ENCODE measurements at places on chromosomes 16 and 17.
A peak's percentile ranks its signal among the peaks of the same experiment; 100 is the strongest.

DNA sequence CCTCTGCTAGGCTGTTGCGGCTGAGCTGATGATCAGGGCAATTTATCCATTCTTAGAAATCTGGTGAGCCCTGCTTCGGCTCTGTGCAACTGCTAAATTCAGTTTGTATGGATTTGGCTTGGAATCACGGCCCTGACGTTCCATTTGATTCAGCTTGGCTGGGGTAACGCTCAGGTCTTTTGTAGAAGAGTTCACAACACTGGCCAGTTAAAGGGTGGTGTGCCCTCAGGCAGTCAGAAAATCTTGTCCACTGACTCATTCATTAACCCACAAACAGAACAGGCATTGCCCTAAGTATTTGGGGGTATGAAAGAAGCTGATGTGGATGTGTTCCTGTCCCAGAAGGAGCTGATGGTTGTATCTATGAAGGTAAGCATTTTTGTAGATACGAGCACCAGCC is 53.9 kb downstream of the GNAO1 start:
- no peak for DNase-seq

- DNase-seq = no peak
Observed at GRCh38 chr17:78998311-78999055, 11.1 kb downstream of the CANT1 start.

GRCh38 chr17:39447561-39447960 is 3.5 kb downstream of the MED1 start:
- no peak for DNase-seq

DNA sequence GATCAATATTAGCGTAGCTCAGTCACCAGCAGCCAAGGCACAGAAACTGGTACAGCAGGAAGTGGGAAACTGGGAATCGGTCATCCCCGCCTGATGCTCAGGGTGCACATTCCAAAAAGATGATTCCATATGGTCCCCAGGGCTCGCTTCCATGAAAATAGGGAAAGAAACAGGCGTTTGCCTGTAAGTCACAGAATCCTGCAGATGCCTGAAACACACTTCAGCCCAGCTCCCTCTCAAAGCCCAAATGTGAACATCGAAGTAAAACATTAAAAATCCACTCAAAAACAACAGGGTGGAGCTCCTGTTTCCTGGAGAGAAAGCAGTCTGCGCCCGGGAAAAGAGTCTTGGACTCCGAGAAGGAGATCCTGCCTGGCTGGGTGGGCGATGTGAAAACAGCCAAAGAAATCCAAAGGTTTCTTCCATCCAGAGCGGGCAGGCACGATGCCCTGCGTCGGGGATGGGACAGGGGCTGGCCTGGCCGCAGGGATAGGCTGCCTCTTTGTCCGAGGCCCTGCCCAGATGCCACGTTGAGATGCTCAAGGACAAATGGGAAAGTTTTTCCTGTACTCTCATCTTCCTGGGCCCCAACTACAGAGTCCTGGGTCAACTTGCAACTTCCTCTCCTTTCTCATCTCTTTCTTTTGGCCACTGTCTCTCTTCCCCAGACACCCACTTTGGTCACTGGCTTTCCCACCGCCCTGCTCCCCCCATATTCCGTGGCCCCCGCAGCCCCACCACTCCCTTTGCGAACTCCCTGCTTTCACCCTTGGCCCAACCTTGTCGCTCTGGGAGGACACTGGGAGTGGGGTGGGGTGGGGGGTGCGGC is 743 bp downstream of the WIPI1 start:
- peak; percentile 76 for DNase-seq

- no peak for DNase-seq
Observed at GRCh38 chr16:56041556-56042140, 149.6 kb upstream of the GNAO1 start.

- DNase-seq = no peak
Observed at GRCh38 chr17:44990994-44991393, 22.9 kb upstream of the C1QL1 start.

GRCh38 chr16:68469796-68470460 is 21.6 kb upstream of the SMPD3 start:
- no peak for DNase-seq

- no peak for DNase-seq
Observed at GRCh38 chr16:89867918-89868317, 5.5 kb upstream of the TCF25 start.

DNA sequence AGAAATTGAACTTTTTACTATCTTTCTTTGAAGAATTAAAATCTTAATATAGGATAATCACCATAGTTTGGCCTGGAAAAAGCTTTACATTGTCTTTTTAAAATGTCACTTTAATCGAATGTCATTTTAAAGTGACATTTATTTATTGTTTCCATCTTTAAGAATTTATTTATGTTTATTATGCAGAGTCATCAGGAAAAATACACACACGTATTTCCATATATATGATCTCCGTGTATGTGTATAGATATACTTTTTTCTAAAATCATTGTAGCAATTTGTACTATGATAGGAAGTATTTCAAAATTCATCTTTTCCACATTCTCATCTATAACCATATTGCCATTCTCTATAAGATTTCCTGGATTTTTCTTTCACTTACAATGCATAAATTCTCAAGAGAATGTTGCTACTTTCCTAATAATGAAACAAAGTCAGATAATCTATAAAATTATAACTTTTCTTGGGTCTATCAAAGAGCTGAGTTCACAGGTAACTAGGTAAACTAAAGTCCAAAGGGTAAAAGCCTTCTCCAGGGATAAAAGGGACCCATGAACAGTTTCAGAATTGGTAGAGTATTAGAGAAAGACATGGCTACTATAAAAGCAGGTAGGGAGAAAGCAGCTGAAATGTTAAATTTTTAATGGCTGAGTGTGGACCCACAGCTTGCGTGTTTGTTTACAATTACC is 11.9 kb downstream of the ABCA8 start:
- DNase-seq = no peak

DNA sequence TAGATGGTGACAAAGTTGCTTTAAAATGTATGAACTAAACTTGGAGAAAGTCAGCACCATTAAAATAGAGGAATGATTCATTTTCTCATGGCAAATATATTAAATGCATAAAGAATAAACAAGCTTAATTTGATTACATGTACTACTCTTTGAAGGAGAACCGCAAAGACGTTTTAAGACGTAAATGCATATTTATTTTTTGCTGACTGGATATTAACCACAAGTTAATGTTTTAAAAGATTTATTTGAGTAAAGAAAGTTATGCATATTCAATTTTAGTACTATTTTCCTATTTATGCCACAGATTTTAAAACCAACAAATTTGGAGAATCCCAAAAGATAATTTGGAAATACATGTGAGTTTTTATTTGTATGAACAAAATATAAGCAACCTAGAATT is 1121.9 kb downstream of the CDH8 start:
- DNase-seq = no peak

DNA sequence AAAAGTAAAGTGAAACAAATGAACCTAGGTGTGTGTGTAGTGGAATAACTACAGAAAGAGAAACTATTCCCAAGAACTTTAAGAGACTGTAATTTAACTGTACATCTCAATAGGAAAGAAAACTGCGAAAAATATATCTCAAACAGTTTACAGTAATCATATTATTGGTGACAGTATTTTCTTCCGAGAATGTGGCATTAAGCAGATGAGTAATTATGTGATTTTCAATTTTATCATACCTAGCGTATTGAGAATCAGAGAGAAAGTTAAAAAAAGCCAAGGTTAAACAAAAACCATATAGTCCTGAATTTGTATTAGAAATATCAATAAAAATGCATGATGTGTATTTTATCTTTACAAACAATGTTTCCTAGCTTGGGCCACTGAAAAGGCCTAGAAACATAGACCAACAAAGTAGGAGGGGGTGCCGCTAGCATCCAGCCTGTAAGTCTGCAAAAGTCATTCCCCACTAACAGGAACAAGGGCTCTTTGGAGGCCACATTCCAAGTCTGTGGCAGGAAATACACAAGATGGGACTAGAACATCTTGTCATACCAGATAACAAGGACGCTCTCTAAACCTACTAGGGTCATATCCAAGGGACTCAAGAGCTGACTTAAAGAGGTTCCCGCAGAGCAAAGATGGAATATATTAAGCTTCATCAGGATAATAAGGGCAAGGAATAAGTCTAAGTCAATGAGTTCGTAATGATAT is 20.5 kb downstream of the RNF157 start:
- DNase-seq = no peak

DNA sequence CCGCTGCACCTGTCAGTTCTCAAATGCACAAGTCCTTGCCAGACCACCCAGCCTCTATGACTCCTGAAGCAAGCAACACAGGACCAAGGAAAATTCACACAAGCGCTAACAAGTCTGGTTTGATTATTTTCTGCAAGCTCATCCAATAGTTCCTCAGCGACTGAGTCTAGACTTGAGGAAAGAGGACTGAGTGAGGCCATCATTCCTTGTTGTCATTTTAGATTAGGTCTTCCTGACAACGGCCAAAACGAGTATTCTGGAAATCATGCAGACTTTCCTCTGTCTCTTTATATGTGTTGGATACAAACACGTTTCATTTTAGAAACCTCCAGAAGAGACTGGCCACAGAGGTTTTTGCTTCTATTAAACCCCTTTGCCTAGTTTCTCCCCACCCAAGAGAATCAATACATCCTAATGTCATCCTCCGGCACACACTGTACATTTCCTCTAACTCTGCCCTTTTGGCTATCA is 561 bp downstream of the CCDC47 start:
- DNase-seq = no peak

DNA sequence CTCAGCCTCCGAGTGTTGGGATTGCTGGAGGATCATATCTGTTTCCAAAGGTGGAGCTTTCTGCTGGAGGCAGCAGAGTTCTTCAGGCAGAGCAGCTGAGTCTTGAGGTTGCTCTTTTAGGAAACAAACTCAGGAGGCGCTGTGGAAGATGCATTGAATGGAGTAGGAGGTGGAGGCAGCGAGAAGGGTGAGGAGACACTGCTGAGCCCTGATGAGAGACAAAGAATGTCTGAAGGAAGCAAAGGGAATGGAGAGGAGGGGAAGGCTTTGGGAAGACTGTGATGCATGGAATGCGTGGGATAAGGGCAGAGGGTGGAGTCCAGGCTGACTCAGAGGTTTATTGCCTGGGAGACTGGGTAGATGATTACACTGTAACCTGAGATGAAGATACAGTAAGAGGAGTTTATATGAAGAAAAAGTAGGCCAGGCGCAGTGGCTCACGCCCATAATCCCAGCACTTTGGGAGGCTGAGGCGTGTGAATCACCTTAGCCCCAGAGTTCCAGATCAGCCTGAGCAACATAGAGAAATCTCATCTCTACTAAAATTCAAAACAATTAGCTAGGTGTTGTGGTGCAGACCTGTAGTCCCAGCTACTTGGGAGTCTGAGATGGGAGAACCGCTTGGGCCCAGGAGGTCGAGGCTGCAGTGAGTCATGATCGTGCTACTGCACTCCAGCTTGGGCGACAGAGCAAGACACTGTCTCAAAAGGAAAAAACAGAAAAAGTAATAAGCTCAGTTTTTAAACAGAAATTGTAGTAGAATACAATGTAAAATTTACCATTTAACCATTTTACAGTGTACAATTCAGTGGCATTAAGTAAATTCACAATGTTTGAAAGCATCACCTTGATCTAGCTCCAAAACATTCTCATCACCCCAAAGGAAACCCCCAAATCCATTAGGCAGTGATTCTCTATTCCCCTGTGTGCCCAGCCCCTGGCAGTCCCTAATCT is 17.8 kb upstream of the TMEM219 start:
- DNase-seq = peak; percentile 94

- no peak for DNase-seq
Observed at GRCh38 chr16:23968176-23968575, 132.4 kb downstream of the PRKCB start.

DNA sequence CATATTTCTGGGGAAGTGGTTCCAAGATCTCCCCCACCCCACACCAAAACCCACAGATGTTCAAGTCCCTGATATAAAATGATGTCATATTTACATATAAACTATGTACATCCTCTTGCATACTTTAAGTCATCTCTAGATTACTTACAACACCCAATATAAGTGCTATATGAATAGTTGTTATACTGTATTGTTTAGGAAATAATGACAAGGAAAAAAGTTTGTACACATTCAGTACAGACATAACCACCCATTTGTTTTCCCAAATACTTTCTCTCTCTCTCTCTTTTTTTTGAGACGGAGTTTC is 11.5 kb downstream of the CFDP1 start:
- no peak for DNase-seq

- DNase-seq = no peak
Observed at GRCh38 chr17:44049294-44050060, 17.0 kb downstream of the LSM12 start.

DNA sequence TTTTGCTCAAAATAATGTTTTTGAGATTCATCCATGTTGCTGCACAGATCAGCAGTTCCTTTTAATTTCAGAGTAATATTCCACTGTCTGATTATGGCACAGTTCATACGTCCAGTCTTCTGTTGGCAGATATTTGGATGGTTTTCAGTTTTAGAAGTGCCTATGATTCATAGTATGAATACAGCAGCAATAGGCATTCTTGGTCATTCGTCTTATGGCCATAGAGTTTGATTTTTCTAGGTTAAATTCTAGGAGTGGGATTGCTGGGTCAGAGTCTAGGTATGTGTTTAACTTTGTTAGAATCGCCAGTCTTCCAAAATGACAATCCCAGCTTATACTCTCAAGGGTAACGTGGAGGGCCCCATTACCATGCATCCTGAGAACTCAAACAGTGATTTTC is 11.5 kb upstream of the IL34 start:
- DNase-seq = no peak

DNA sequence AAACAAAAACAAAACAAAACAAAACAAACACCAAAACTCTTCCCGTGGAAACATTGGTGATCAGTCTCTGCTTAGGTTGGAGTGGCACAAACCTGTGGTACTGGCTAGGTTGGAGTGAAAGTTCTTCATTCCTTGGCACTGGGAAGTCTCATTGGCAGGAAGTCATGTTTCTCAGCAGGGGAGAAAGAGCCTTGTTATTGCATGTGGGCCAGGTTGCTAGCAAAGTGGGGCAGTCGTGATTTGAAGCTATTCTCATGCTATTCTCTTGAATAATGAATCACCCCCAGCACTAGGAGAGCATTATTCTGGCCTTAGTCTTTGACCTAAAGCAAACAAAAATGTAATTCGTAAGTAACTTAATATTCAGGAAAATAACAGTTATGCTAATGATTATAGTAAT is 24.3 kb upstream of the B4GALNT2 start:
- no peak for DNase-seq

- DNase-seq = no peak
Observed at GRCh38 chr17:20091174-20092029, 82.2 kb downstream of the SPECC1 start.

DNA sequence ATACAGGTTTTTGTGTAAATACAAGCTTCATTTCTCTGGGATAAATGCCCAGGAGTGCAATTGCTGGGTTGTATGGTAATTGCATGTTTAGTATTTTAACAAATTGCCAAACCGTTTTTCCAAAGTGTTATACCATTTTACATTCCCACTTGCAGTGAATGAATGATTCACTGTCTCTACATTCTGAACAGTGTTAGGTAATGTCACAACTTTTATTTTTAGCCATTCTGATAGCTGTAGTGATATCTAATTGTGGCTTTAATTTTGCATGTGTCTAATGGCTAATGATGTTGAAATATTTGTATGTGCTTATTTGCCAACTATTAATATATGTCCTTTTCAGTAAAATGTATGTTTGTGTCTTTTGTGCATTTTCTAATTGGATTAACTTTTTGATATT is 156.9 kb upstream of the CES5A start:
- no peak for DNase-seq

- DNase-seq = no peak
Observed at GRCh38 chr16:77782694-77783093, 5.7 kb upstream of the VAT1L start.

GRCh38 chr16:6019490-6019991 is 921.9 kb upstream of the EEF2KMT start:
- no peak for DNase-seq

GRCh38 chr17:17840751-17841591 is 4.2 kb upstream of the SREBF1 start:
- DNase-seq = no peak

- no peak for DNase-seq
Observed at GRCh38 chr17:73956595-73957465, 246.6 kb upstream of the RPL38 start.
